Activated effector memory CD4-positive, alpha-beta T cell treated with Interleukin-2 at 50 U/mL for 16 hours (primary cell): ENCODE measurements at places on chromosomes 6 and 20.

- DNase-seq, result no peak
These were observed 136.4 kb downstream of the MTFR2 start for GRCh38 chr6:136113736-136114173.

GRCh38 chr6:159713984-159714383 is 13.3 kb upstream of the WTAP start:
- no peak for DNase-seq

- DNase-seq, result no peak
These were observed 40.4 kb upstream of the CHRNA4 start for GRCh38 chr20:63401384-63402110.

DNA sequence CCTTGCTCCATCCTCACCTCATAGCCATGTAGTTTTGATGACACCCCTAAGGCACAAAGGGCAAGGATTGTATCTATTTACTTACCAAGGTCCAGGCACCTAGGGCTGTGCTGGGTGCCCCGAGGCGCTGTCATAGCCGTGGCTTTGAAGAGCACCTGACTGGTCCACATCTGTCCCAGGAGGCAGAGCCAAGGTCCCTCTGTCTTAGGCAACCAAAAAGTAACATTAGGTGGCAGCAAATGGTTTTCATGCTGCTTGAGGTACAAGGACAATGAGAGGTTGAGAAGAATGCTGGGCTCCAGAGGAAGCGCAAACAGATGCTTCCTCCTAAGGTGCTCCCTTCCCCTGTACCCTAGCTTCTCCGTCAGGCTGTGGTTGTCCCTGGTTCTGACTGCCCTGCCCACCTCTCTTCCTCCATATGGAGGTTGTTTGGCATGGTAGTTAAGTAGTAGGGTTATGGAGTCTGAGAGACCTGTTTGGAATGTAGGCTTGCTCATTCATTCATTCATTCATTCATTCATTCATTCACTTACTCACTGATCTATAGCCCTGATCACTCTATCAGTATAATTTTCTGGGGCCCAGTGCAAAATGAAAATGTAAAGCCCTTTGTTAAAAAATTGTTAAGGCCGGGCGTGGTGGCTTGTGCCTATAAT is 3.0 kb upstream of the UQCC2 start:
- no peak for DNase-seq
